ENCODE measurements at places on chromosomes 13 and 19.

DNA sequence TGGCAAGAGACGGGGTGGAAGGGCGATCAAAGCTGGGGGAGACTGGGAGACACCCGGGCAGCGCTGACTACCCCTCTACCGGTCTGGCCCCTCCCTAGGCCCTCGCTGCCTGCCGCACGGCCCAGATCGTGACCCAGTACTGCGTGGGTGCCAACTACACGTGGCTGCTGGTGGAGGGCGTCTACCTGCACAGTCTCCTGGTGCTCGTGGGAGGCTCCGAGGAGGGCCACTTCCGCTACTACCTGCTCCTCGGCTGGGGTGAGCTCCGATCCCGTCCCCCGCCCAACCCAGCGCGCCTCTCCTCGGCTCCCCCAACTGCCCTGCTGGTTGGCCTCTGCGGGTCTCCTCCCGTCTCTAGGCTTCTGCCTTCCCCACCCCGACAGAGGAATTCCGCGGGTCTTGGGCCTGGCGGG is 8.8 kb downstream of the GIPR start:
- DNase-seq, result peak; percentile 73

GRCh38 chr19:8343483-8343844 is 402 bp upstream of the KANK3 start:
- DNase-seq, result no peak

DNA sequence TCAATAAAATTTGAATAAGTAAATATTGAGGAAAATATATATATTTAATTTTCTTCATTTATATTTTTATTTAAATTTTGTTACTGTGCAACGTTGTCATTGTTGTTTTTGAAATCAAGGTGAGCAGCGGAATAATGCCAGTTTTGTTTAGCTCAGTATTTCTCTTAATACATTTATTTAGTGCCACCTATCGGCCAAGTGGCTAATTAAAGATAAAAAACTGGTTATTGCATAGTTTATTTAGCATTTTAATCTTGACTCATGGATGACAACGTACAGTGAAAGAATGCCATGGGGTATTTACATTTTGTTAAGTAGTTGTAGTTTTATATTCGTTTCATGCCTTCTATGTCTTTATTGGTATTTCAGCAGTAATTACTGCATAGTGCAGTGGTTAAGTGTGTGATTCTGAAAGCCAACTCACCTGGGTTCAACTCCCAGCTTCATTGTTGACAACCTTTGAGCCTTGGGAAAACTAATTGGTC is 265.9 kb downstream of the MYO16 start:
- DNase-seq, result no peak

DNA sequence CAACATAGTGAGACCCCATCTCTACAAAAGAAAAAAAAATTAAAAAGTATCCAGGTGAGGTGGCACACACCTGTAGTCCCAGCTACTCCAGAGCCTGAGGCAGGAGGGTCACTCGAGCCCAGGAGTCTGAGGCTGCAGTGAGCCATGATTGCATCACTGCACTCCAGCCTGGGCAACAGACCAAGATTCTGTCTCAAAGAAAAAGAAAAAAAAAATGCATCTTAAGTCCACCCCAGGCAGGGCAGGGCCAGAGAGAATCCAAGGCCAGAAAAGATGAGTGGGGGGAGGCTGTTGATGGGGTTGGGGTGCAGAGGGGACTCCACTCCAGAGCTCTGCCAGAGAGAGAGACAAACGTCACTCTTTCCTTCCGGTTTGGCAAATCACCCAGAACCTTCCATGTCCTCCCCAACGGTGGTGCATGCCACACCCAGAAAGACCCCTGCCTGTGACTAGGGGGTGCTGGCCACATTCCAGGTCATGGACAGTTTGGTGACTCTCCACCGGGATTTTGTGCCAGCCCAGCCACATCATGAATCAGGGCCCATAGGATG is 431 bp downstream of the FUT3 start:
- no peak for DNase-seq

DNA sequence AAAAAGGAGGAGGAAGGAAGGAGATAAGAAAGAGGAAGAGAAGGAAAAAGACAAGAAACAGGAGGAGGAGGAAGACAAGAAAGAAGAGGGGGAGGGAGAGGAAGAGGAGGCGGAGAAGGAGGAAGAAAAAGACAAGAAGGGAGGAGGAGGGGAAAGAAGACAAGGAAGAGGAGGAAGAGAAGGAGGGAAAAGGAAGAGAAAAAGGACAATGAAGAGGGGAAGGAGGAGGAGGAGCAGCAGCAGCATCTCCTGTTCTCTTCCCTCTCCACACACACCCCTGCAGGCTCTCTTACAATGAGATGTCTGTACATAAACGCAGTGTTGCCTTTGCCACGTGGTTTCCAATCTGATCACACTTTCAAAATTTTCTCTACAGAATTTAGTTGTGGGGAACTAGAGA is 66.6 kb downstream of the RUBCNL start:
- DNase-seq, result no peak

- no peak for DNase-seq
These were observed 6.9 kb upstream of the MEF2B start for GRCh38 chr19:19176950-19177349.
